GM04503 (cell line): ENCODE measurements at places on chromosomes 1 and 21.
A peak's percentile ranks its signal among the peaks of the same experiment; 100 is the strongest.

GRCh38 chr1:204721373-204722055 lies 36.0 kb upstream of the LRRN2 start:
- no peak for DNase-seq

DNA sequence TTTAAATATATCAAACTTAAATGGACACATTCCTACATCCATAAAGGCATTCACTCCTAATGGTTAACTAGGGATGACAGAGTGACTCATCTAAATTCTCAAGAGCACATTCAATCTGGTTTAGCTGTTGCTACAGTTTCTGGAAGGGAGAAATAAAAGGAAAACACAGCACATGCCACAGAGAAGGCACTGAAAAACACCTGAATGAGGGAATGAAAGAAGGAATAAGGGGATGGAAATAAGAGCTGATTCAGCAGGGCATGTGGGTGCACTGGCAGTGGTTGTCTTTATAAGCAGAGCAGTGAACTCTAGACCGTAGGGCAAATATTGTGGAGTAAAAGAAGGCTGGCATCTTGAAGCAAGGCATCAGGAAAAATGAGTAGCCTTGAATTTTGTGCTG lies 79.3 kb downstream of the LHX4 start:
- DNase-seq, result peak; percentile 35

GRCh38 chr1:15882665-15883064 lies 35.2 kb downstream of the SPEN start:
- DNase-seq, result no peak

DNA sequence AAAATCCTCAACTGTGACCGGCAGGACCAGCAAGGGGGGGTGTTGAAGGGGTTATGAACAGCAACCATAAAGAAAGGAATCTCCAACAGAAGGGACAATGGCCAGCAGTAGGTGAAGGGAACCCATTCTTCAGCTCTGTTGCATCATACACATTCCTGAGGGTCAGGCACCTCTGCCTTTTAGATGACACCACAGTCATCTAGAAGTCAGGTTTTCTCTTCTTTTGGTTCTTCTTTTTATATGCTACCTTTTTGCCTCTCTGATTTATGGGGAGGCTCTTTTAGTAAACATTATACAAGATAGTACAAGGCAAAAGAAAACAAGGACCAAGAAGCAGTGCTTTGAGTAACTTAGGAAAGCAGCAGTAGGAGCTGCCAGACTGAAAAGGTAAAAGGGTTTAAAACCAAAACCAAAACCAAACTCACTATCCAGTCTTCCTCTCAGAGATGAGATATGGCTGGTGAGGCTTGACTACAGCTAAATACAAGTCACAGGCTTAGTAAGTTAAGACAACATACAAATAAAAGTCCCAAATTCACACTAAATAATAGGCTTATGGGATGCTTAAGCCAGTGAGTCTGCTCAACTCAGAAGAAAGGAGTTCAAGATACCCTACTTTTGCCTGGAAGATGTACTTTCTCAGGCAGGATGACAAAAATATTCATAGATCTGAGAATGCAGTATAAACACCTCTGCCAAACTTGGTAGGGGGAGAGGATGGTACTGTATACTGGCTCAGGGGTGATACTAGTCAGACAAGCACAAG lies 4.1 kb downstream of the TEX38 start:
- DNase-seq, result no peak

GRCh38 chr1:153515504-153516394 lies 20.0 kb downstream of the S100A6 start:
- DNase-seq, result no peak

- DNase-seq, result no peak
Measured at GRCh38 chr1:41640756-41641474, 156.4 kb upstream of the EDN2 start.

DNA sequence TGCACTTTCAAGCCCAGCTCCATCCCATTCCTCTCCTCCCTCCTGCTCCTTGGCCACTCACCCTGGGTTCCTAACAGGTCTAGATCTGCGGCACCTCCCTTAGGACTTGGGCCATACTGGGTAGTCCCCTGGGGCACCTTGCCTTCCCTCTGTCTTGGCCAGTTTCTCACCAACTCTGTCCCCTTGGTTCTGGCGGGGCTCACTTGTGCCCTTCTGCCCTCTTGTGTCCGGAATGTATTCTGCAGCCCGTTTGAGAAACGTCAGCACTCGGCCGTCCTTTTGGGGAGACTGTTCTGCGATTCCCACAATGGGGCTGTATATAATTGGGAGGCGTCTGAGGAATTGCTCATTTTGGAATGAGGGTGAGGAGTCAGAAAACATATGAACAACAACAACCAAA lies 162.4 kb downstream of the ZSCAN20 start:
- DNase-seq, result no peak

DNA sequence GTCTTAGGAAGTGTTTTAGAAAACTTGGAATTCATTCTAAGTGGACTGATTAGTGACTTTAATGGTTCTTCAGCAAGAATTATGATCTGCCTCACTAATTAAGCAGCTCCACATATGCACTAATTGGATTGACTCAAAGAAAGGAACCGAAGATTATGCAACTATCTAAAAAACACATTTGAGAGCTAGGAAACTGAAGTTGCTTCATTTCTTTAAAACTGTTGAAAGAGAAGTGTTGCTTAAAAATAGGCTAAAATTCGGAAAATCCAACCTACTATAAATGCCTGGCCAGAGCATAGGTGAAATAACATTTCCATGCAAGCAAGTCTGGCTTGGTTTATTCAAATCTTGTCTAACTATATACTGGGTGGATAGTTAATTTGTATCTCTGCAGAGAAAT lies 502.9 kb upstream of the ZRANB2 start:
- no peak for DNase-seq

DNA sequence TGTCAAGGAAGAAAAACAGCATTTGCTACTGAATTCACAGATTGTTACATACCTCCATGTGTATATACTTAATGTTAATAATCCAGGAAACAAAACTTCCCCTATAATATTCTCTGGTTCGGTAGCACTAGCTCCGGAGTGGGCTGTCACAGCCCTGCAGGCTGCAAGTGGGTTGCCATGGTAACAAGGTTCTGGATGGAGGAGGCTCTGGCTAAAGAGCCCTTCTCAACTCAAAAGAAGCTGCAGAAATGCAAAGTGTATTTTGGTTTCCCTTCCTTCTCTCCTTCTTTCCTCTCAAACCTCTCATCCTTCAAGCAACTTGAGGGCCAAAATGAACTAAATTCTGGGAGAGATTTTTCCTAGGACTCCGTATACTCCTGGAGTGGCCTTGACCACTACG lies 45.2 kb downstream of the ASTN1 start:
- DNase-seq, result no peak

DNA sequence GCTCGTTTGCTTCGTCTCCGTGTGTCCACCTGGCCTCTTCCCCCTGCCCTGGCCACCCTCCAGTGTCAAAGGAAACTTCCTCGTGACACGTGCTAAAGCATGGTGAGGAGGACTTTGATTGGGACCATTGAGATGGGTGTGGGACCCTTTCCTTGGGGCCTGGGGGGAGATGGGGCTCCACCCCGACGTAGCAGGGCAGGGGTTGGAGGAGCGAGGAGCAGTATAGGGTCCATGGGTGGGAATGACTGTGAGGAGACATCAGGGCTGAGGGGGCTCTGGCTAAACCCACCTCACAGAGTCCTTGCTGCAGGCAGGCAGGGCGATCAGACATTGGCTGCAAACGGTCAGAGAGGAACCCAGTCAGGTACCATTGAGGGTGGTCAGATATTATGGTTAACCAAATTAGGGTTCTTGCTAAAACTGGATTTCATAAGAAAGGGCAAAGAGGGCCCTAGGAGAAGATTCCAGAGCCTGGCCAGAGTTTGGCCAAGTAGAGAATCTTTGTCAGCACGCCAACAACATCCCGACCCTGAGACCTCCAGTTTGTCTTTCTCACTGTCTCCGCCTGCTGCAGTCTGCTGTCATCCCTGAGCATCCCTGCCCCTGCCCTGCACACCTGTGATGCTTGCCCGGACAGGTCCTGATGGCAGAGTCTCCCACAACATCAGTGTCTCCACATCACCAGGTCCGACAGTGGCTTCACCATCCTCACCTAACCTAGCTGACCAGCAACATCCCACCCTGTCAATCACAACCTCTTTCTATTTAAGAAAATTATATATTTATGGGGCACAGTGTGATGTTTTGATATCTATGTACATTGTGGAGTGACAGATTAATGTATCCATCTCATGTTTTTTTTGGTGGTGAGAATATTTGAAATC lies 8.0 kb downstream of the RNF187 start:
- no peak for DNase-seq

GRCh38 chr1:212381397-212382035 lies 33.2 kb downstream of the PACC1 start:
- no peak for DNase-seq

DNA sequence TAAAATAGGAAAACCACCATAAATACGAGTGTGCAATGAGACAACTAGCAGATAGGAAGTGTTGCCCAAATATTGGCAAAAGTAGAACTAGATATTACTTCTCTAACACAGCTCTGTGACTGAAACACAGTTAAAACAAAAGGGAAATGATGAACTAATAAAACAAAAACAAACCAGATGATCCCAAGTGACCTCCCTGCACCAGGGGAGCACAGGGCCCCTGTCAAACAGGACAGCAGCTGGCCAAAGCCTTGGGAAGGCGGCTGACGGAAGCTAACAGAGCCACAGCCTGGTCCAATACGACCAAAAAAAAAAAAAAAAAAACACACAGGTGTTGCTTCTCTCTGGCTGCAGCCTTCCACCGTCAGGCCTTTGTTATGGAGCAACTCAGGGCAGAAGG lies 17.8 kb downstream of the ZBTB17 start:
- DNase-seq, result no peak

DNA sequence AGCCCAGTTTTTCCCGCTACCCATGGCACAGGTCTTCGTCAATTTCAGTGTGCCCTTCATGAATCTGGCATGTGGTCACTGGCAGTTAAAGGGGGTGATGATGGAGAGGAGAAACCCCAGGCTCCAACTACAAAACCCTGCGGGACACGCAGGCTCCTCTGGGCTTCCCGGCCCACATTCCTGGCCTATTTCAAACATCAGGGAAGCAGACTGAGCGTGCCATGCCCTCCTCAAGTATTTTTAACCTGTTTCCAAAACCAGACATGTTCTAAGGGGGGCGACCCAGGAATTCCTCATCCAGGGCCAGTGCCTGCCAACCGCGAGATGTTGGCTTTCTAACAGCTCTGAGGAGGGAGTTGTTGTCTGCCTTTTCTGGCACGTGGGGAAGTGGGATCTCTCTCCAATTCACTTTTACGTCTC lies 85.1 kb downstream of the CAPZB start:
- DNase-seq, result peak; percentile 58

- DNase-seq, result no peak
Measured at GRCh38 chr1:21822349-21822748, 10.3 kb downstream of the LDLRAD2 start.

DNA sequence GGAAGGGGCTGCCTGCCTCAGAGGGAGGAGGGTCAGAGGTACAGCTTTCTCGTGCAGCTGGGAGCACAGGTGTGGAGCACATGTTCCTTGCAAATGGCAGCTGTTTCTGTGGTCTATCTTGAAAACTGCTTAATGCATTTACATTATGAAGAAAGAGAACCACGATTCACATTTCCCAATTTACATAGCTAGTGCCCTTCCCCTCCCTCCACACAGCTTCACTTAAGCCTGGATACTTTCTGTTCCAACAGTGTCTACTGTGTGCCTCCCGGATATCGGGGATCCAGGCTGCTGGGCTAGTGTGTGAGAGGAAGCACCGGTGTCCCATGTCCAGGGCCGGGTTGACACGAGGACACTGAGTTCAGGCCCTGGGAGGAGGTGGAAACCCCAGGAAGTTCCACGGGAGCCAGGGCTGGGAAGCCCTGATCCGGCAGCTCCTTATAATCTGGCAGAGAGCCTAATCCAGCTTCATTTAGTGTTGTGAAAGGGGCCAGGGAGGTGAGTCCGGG lies 31.6 kb downstream of the TMCC2 start:
- no peak for DNase-seq

DNA sequence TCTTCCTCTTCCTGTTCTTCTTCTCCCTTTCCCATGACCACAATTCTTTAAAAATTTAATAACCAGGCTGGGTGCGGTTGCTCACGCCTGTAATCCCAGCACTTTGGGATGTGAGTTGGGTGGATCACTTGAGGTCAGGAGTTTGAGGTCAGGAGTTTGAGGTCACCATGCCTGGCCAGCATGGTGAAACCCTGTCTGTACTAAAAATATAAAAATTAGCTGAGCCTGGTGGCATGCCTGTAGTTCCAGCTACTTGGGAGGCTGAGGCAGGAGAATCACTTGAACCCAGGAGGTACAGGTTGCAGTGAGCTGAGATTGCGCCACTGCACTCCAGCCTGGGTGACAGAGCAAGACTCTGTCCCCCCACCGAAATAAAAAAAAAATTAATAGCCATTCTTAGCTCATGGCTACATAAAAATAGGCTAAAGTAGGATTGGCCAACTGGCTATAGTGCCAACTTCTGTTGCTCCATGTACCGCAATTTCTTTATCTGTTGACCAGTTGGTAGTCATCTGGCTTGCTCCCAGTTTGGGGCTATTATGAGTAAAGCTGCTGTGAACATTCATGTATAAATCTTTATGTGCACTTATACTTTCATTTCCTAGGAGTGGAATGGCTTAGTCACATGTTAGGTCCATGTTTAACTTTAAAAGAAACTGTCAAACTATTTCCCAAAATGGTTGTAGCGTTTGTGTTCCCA lies 136.3 kb downstream of the PEX14 start:
- DNase-seq, result no peak
